ENCODE measurements at places on chromosomes 4 and X.

DNA sequence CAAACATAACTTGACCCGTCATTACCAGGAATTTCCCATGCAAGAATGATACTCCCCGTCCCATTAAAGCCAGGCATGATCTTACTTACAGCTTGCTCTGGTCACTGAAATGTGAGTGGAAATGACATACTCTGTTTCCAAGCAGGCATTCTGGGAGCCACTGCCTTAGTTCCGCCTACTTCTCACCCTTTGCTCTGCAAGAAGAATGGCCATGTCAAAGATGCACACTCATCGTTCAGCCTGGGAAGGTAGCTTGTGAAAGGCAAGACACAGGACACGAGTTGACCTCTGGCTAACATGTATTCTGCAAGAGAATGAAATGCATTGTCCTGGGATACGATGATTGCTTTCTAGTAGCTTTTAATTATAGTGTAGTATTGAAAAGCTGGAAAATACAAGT, 1144.4 kb downstream of the NLGN4X start:
- DNase-seq = no peak

DNA sequence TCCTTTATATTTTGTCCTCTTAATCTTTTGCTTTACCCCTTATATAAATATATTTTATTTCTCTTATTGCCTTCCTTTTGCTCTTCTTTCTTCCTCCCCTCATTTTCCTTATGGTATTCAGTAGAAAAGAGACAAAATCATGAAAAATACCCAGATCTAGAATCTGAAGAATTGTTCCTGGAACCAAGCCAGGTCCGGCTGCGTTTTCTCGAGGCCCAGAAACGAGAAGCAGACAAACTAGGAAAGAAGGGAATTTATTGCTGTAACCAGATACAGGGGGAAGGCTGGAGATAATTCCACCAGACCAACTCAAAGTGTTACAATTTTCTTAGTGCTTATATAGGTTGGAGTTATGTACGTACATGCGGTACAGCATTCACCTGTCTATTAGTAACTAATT, 328.7 kb downstream of the GABRG1 start:
- DNase-seq = no peak

GRCh38 chr4:42655269-42655637, 1.7 kb downstream of the ATP8A1 start:
- no peak for DNase-seq

- no peak for DNase-seq
These were observed 127.3 kb upstream of the NKX1-1 start for GRCh38 chr4:1533501-1534064.

GRCh38 chr4:1793940-1794808, 1.1 kb downstream of the FGFR3 start:
- no peak for DNase-seq

GRCh38 chr4:52998413-52998812, 136.3 kb downstream of the RASL11B start:
- DNase-seq = no peak

DNA sequence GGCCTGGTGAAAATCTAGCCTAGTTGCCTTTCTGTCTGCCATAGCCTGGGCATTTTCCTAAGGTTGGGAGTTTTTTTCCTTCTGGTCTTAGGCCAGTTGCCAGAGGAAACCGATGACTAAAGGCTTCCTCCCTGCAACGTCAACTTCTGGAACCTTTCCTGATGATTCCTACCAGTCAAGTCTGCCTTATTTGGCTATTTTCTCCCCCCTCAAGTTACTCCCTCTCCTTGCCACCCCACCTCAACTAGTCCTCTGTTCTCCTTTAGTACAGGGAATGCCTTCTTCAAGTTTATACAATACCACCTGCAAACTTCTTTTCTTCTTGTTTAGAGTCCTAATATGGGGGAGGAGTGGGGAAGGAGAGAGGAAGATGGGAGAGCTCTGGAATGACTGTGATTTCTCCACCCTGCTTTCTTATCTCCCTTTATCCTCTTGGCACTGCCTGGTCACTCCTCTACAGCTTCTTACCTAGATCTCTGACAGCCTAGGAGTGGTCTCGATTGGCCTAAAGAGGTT, 10.6 kb downstream of the MSN start:
- no peak for DNase-seq
